ENCODE measurements at places on chromosomes 4 and X.

DNA sequence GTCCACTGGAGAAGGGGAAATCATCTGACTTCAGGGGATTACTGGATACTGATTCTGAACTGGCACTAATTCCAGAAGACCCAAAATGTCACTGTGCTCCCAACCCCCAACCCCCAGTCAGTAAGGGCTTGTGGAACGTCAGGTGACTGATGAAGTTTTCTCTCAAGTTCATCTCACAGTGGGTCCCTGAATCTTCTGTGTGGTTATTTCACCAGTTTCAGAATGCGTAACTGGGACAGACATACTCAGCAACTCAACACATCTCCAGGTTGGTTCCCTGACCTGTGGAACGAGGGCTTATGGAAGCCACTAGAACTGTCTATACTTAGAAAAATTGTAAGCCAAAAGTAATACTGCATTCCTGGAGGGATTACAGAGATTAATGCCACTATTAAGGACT is 45.3 kb downstream of the DDX60L start:
- no peak for DNase-seq

GRCh38 chr4:151835467-151835866 is 74.7 kb upstream of the GATB start:
- no peak for DNase-seq

DNA sequence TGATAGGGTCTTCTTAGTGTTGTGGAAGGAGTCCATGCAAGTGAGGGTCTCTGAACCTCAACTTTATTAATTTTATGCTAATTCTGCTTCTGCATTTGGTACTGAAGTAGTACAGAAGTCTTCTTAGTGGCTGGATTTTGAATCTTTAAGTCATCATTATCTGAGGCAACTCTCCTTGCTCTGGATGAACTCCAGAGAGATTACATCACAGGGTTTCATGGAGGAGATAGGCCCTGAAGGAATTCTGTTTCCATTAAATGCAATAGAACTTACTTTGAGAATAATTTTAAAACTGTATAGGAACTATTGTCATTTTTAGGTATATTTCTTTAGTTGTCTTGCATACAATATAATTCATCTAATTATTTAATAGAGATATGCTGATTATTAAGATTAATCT is 451.2 kb downstream of the FAT4 start:
- no peak for DNase-seq

DNA sequence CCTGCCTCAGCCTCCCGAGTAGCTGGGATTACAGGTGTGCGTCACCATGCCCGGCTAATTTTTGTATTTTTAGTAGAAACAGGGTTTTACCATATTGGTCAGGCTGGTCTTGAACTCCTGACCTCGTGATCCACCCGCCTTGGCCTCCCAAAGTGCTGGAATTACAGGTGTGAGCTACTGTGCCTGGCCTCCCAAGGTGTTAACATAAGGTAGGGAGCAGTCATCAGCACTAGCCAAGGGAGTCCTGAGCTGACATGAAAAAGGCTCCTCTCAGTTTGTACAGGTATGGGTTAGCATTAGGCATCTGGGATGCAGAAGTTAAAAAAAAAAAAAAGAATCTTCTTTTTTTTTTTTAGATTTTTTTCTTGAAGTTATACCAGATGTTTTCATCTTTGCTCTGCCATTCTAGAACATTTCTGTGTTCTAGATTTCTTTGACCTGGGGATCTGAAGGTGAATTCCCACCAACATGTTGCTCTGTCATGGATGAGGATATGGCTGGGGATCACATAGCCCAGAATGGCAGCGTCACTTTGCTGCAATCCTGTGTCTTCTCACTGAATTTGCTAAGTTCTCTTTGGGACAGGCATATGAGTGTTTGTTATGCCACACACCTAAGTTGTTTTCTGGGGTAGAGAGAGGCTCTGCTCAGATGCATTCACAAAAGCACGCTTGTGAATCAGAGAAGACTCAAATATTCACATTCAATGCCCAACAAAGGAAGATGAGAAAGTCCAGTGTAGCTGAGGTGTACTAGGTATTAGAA is 24.4 kb upstream of the PLA2G12A start:
- DNase-seq: peak; percentile 16

- DNase-seq: no peak
Observed at GRCh38 chr4:173464481-173464880, 65.5 kb downstream of the HAND2 start.

GRCh38 chr4:184550476-184550875 is 76.1 kb upstream of the IRF2 start:
- no peak for DNase-seq

GRCh38 chr4:189124149-189124758 is 816.4 kb upstream of the FRG1 start:
- DNase-seq: peak; percentile 2

DNA sequence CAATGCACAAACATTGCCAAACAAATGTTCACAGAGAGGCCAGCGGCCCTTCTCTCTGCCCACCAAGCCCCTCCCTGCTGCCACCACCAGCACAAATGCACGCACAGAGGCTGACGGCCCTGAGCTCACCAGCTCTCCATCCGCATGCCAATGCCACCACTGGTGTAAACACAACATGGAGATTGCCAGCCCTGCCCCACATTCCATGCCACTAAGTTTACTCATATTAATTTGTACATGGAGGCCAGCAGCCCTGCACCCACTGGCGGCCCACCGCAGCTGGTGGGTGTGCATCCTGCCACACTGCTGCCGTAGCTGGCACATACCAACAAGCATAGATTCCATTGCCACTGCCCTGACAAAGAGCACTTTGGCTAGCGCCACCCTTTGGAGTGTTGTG is 124.0 kb downstream of the CYLC1 start:
- no peak for DNase-seq

DNA sequence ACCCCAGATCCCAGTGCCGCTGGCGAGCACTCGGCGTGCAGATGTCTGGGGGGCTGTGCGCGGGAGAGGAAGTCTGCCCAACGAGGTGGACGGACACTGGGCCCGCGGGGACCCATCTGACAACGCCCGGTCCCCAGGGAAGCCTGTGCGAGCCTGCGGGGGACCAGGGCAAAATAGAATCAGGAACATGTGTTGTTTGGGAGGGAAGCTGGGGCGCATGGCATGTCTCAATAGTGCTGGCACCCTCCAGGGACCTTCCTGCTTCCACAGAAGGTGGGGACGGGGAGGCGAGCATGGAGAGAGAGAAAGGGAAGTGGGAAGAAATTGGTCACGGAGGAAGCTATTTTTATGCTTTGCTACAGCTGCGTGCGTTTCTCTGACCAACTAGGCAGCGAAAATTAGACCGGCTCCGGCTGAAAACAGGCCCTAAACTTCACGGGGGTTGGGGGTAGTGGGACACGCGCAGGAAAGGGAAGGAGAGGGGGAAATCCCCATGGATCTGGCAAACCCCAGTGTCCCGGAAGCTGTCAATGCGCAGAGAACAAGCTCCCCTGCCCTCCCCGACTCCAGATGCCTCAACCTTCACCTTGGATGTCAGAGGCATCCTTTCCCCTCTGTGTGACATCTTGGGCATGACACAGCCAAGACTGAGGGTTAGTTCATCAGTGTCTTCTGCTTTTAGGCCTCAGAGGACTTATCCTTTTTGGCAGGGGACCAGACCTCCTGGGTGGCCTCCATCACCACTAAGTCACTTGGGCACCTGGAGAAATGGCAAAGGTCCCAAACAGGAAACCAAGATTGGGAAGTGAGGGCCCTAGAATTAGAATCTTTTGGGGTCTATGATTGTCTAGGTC is 169.8 kb upstream of the BCOR start:
- DNase-seq: no peak

GRCh38 chr4:159297091-159297490 is 194.2 kb downstream of the RAPGEF2 start:
- DNase-seq: no peak

GRCh38 chr4:19566041-19566440 is 685.7 kb upstream of the SLIT2 start:
- no peak for DNase-seq

DNA sequence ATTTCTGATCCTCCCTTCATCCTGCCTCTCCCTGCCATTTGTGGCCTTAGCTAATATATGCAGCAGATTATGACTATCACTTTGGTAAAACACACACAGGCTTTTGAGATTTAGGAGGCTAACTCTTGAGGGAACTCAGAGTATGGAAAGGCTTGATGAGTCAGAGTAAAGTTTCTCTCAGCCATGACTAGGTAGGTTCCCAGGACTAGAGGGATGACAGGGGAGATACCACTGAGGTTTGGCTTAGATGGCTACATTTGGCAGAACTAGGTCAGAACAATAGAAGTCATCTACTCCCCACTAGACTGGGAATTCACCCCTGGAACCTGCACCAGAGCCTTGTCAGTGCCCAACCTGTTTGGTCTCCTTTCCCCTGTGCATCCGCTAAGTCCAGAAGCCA is 585.7 kb downstream of the TLL1 start:
- DNase-seq: no peak

DNA sequence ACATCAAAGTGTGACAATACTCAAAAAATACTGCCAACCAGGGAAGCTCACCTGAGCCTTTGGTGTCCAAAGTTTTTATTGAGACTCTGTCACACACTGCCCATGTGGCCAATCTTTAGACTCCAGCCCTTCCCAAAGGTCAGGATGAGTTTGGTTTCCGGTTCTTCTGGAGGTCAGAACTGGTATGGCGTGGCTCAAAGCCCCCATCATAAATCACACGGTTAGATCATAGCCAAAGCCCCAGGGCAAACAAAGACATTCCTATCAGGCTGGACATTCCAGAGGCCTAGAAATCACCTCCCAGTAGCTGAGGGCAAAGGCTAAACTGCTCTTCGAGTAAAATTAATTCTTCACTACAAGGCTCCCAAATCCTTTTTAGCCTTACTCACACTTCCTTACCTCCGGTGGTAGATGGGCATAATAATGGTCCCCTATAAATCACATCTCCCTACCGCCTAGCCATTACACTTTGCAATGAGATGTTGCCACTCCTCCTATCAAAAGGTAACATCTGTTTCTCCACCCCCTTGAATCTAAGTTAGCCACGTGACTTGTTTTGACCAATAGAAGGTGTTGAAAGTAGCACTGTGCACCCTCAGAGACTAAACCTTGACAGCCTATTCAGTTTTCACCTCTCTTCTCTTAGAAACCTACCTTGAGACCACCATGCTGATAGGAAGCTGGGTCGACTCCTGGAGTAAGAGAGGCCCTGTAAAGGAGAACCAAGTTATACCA is 137.8 kb upstream of the DUSP21 start:
- no peak for DNase-seq

DNA sequence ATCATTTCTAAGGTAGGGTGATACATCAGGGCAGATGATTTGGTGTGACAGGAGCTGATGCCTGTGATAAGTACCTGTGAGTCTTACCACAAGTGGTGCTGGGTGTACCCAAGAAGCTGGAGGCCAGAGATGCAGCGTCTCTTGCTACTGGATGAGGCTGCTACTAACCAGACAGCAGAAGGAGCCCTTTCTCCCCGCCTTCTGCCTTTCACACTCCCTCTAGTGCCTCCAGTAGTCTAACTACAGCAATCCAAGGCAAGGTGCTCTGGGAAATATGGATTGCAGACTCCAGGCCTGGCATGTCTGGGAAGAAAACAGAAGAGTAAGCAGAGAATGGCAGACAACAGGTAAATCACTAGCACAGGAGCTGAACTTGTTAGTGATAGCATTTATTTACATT is 470.8 kb downstream of the NKX6-1 start:
- no peak for DNase-seq

GRCh38 chrX:39969099-39969818 is 128.5 kb downstream of the BCOR start:
- DNase-seq: peak; percentile 33

- DNase-seq: no peak
Observed at GRCh38 chr4:126172126-126172525, 857.4 kb downstream of the FAT4 start.

DNA sequence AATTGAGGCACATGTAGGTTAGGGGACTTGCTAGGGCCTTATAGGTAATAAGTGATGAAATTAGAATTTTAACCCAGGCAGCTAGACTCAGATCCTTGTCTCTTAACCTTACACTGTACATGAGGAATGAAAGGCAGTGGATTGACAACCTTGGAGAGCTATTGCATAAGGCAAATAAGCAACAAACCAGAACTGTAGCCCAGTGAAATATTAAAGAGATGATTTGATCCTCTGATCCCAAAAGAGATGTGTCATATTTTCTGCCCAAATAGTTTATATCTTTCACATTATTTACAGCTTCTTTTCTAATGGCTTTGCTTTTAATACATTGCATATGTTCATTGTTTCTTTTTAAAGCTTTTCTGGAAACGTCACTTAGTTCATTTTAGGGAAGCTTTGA is 252.6 kb downstream of the ANK2 start:
- DNase-seq: no peak

DNA sequence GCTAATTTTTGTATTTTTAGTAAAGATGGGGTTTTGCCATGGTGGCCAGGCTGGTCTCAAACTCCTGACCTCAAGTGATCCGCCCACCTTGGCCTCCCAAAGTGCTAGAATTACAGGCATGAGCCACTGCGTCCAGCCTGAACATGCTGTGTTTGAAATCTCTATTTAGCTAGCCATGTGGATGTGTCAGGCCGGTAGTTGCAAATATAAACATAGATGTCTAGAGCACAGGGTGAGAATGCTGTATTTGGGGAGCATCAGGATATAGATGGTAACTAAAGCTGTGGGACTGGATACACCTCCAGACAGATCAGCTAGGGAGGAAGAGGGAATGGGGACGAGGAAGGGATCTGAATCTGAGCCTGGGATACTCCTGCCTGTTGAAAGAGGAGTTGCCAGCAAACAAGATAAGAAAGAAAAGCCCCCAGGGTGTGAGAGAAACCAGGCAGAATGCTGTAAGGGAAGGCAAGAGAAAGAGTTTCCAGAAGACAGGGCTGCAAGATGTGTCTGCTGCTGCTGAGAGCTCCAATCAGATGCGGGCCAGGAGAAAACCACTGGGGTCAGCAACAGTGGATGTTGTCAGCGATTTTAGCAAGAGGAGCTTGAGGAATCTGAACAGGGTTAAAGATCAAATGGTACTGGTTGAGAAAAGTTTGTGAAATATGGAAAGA is 177.4 kb downstream of the PALLD start:
- DNase-seq: no peak

GRCh38 chrX:48616576-48616975 is 19.3 kb downstream of the WDR13 start:
- DNase-seq: no peak

GRCh38 chr4:161990721-161991120 is 173.1 kb downstream of the FSTL5 start:
- DNase-seq: no peak
